ENCODE measurements at places on chromosomes 3 and 15. TPM values are rescaled to one million over a fixed set of nuclear protein-coding genes. Genes with fewer than 3 reads are reported as not detected.

GRCh38 chr15:60993008-60993407 is 236.1 kb downstream of the RORA start:
- no peak for DNase-seq

GOLGA8H gene
- 0.17 TPM for total RNA-seq

GRCh38 chr3:77746892-77747291 is 707.0 kb downstream of the ROBO2 start:
- no peak for DNase-seq

GRCh38 chr3:152793969-152794368 is 41.0 kb upstream of the P2RY1 start:
- DNase-seq, result no peak

GRCh38 chr3:159872374-159873109 is 116.1 kb upstream of the IL12A start:
- DNase-seq, result peak; percentile 91
